ENCODE measurements at places on chromosomes 2 and 18.

- DNase-seq = no peak
Observed at GRCh38 chr2:107737756-107738155, 88.9 kb upstream of the RGPD4 start.

DNA sequence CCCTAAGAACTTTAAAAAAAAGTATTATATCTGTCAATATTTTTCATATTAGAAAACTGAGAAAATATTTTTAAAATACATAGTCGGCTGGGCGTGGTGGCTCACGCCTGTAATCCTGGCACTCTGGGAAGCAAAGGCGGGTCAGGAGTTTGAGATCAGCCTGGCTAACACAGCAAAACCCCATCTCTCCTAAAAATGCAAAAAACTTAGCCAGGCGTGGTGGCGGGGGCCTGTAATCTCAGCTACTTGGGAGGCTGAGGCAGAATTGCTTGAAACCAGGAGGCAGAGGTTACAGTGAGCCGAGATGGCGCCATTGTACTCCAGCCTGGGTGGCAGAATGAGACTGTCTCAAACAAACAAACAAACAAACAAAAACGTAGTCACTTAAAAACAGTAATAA is 5.1 kb upstream of the KCMF1 start:
- DNase-seq = no peak

DNA sequence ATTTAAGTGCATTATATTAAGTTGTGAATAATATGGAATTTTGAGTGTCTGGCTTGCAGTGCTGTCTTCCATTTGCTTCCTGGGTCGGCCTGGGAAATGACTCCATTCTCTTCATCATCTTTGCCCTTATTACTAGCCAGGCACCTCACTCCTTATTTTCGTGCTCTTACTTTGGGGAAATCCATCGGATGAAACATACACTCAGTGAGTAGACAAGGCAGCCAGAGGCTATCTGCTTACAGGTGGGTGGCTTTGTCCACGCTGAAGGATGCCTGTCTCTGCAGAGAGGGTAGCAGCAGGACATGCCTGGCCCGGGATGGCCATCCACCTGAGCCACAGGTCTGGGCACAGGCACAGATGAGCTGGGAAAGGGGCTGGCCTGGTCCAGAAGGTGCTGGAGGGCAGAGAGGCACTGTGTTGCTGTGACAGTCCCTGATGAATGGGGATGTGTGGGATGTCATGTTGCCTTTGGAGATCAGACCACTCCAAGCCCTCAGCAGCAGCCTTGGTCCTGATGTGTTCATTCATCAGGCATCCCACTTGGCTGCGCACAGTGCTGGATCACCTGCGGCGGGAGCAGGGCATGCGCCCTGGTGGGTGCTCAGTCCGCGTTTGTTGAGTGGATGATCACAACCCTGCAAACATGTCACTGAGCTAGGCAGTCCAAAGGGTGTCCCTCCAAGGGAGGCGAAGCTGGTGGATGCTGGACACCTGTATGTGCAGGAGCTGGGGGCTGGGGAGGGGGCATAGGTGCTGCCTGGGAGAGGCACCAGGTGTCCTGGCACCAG is 236.0 kb downstream of the LDLRAD4 start:
- DNase-seq = no peak

- no peak for DNase-seq
Observed at GRCh38 chr18:33184958-33185357, 255.6 kb downstream of the CCDC178 start.

DNA sequence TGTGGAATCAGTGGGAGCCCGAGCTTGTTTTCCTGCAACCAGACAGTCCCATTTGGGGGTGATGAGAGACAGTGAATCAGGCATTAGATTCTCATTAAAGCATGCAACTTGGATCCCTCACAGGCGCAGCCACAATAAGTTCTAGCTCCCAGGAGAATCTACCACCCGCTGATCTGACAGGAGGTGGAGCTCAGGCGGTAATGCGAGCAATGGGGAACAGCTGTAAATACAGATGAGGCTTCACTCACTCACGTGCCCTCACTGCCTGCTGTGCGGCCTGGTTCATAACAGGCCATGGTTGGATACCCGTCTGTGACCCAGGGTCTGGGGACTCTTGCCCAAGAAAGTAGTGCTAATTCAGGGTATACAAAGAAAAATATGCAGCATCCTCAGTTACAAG is 144.8 kb upstream of the RGPD4 start:
- no peak for DNase-seq

GRCh38 chr2:109126501-109126860 is 2.5 kb upstream of the SH3RF3 start:
- DNase-seq = no peak

All from stimulated activated CD8-positive, alpha-beta memory T cell treated with anti-CD3 and anti-CD28 coated beads, Interleukin-2, amount 100 ng/mL, for 48 hours (primary cell).